ENCODE measurements at places on chromosomes 7 and 10.

- DNase-seq: no peak
These were observed 149.4 kb upstream of the PRR15 start for GRCh38 chr7:29414216-29414615.

- no peak for DNase-seq
These were observed 80.5 kb upstream of the TMEM106B start for GRCh38 chr7:12130609-12131008.

DNA sequence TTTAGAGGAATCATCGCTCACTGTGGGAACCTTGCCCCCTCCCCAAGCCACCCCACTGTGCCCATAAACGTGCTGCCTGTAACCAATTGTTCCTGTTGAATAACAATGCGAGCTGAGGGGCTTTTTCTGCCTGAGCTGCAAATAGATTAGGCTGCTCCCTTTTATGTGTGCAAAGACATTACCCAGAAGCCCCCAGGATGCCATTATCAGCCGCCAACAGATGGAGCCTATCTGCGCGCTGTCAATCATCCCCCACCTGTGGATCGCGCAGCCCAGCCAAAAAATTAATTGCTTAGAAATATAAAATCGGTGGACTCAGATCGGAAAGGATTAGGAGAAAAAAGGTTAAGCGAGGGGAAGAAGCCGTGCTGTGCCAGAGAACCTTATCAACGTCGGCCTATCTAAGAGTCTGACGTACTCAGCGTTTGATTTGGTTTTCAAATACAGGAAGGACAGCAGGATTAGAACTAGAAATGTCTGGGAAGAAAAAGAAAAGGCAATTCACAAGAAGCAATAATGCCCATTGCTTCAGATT, 167.3 kb upstream of the MYO3A start:
- no peak for DNase-seq

GRCh38 chr10:78178397-78178796, 144.7 kb downstream of the RPS24 start:
- no peak for DNase-seq

DNA sequence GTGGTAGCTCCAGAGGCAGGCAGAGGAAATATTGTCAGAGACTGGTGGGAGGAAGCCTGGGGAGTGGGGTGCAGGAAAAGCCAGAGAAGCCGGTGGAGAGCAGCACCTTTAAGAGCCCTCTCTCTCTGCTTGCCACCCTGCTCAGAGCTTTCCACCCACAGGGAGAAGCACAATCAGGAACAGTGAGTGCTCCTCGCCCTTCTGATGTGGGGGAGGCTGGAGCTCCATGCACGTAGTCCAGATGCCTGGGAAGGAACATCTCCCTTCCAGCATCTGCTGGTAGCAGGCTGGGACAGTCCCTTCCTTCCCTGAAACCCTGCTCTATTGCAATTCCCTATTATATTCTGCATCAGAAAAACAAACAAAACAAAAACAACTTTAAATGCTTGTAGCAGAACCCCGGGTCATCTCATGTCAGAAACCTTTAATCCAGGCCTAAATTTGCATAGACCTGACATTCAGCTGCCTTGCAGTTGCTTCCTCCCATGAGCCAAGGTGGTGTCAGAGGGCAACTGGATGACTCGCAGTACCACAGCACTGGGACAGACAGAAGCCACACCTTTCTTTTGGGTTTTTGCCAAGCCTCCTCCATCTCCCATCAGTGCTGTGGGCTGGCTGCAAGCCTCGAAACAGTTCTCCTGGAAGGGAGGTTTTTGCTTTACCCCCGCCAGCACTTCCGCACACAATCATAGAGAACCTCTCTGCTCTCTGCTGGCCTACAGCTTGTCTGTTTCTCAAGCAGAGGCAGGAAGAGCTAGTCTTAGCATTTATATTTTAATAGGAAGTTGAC, 13.1 kb downstream of the AVPI1 start:
- no peak for DNase-seq

DNA sequence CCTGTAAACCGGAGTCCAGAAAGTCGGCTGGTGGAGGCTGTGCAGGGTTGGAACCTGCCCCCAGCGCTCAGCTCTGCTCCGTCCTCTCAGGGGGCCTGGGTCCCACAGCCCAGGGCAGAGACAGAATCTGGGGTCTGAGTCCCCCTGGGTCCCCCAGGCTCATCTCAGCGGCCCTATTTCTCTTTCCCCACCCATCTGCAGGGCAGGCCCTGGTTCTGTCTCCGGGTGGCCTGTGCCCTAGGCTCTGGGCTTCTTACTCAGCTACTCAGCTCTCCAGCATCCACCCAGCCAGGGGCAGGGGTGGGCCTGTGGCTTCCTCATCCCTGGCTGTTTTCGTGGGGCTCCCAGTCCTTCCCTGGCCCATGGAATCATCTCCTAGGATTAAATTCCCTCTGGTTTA, 183.4 kb downstream of the ADARB2 start:
- no peak for DNase-seq

DNA sequence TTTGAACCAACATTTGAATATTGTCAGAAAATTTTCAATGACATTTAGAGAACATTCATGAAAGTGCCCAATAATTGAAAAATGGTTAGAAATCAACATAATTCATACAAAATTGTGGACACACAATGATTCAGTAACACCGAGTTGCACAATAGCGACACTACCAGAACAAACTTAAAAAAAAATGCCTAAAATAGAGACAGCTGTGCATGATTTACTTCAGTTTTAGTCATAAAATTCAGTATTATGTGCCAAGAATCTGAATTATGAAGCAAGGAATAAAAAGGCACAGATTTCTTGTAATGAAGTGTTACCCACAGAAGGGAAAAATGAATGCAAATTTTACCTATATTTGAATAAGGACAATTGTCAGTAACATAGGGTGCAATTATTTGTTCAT, 396.0 kb downstream of the SEMA3D start:
- no peak for DNase-seq

GRCh38 chr7:140650367-140650766, 9.8 kb upstream of the DENND2A start:
- no peak for DNase-seq

GRCh38 chr10:36725581-36726520, 399.5 kb upstream of the ANKRD30A start:
- no peak for DNase-seq

DNA sequence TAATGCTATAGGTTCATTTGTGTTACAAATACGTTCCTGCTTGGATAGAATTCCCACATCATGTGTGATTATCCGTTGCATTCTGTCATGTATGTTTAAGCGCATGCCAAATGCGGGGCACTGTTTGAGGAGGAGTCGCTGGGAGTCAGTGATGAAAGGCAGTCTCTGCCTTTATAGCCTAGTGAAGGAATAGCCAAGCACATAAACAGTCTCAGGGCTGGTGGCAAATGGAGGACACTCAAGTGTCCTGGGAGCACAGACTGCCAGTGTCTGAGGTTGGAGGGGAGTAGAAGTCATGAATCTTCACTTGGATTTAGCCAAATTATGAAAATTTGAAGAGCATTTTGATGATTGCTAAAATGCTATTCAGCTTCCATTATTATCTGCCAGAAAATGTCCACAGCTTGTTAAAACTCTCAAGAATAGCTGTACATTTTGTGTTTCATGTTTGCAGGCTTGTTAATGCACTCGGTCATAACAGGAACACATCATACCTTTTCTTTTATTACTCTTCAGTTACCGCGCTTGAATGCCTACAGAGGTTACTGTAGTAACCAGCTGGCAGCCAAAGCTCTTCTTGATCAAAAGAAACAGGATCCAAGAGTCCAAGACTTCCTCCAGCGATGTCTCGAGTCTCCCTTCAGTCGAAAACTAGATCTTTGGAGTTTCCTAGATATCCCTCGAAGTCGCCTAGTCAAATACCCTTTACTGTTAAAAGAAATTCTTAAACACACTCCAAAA, 41.6 kb downstream of the NET1 start:
- DNase-seq: no peak

DNA sequence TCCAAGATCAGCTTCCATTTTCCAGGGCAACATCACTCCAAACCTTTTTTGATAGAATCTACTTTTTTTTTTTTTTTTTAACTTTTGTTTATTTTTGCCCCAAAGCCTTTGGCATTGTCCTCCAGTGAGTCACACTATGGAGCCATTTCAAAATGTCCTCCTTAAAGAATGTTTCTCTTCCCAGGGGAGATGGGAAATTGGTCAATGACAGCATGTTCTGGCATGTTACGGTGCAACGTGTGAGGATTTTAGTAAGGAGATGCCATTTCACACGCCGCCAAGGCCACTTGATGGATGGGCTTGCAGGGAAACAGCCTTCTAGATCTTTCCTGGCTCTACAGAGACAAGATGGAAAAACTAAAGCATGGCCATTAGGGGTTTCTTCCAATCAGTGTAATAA, 30.7 kb upstream of the TRIL start:
- no peak for DNase-seq

- DNase-seq: no peak
These were observed 222.8 kb downstream of the PTN start for GRCh38 chr7:137120690-137121089.

GRCh38 chr7:28980451-28981160, 22.5 kb upstream of the TRIL start:
- no peak for DNase-seq

- peak; percentile 55 for DNase-seq
These were observed 729.9 kb downstream of the ZWINT start for GRCh38 chr10:55631071-55631654.

DNA sequence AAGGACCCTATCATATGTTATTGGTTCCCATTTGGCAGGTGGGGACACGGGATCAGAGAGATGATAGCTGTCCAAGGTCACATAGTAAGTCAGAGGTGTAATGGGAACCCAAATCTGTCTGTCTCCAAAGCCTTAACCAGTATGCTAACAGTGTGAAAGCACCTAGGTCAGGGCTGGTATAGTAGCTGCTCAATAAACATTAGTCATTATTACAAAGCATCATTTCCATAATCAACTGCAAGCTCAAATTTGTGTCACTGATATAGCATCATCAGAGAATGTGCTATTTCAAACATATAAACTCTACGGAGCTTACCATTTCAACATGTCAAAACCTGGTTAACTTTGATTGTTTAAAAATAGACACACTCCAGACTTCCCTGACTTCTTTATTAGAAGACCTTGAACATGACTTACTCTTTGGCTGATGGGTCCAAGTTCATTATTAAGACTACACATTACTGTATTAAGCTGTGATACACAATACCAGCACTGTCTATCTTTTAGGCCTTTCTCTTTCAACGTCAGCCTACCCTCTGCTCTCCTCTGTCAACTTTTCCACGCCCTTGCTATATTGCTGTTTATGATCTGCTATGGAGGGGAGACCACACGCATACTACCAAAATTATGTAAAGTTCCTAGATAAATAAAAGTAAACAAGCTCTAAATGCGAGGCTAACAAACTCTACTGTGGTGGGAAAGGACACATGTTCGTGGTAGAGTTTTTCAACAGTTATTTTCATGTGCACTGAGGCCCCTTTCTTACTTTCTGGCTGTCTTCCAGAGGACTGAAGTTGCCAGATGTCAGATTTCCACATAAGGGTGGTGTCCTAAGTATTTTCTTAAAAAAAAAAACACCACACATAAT, 33.6 kb downstream of the DNMBP start:
- no peak for DNase-seq

DNA sequence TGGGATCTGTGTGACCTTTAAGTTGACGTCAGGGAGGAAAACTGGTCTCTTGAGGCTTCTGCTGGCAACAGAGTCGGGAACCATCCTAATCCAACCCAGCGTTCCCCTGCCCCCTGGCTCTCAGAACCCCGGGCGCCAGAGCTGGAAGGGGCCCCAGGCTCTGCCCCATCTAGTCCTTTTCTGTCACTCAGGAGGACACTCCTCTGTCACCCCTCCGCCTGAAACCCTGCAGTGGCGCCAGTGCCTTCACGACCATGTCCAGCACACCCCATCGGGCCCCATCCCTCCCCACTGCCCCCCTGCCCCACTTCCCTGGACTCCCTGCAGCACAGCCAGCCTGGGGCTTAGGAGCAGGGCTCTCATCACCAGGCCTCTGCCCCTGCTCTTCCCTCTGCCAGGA, 39.1 kb downstream of the COL13A1 start:
- no peak for DNase-seq

- DNase-seq: no peak
These were observed 7.9 kb upstream of the H2BK1 start for GRCh38 chr7:151218170-151218569.

- DNase-seq: peak; percentile 30
These were observed 6.7 kb upstream of the GRID1 start for GRCh38 chr10:86373251-86373650.

DNA sequence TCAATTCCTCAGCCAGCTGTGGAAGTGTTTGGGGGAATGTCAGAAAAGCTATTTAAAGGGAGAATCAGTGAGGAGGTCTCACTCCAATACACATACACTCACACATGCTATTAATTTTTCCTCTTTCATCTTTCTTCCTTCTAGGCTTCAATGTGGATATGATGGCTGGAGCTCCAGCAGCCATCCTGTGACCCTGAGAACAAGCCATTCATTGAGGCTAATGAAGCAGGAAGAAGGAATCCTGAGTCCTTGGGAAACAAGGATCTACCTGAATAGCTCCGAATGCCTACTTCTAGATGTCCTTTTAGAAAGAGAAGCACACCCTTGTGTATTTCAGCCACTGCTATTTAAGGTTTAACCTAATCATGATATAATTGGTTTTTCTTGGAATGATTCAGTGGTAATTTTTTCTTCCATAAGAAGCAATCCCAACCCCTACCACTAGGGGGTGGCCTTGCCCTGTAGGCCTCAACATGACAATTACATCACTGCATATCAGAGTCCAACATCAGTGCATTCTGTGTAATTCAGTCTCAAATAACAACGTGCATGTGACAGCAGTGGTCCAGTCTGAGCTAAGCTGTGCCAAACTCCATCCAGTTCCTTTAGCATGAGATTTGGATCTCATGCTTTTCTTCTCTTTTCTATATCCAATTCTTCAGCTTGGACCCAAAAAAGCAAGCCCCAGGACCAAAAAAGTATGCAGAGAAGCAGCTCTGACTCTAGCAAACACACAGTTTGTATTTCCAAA, 85.3 kb upstream of the ANKRD1 start:
- DNase-seq: peak; percentile 69

DNA sequence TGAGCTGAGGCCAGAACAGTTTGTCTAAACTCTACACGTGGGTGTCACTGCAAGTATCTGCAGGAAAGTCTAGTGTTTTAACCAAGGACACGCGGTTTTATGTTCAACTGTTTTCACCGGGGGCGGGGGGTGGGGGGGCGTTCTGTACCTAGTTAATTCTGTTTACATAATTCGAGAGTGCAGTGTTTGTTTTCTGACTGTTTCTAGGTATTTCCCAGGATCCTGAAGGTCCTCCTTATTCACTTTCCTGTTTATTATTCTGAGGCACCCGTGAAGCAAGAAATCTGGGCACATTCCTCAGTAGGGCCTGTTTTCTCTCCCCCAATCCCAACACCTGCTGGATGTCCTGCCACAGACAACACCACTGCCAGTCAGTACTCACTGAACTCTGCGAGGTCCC, 7.6 kb downstream of the LOXL4 start:
- no peak for DNase-seq

DNA sequence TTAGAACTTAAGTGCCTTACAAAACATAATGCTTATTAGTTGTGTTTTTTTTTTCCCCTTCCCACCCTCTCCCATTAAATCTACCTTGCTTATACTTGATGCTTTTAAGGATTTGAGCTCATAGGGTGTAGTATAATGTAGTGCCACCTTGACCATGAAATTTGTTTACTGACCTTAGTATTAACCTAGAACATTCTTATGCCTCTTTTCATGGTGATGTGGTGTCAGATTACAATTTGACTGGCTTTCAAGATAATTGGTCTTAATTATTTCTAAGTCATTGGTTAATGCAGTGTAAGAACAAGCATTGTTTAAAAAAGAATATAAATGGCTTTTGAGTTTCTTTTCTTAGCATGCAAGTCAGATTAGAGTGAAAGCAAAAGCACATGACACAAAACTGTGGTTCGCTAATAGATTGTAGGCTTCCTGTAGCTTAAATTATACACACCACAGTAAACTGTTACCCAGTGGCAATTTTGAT, 61.8 kb downstream of the ADD3 start:
- DNase-seq: no peak

- DNase-seq: no peak
These were observed 81.9 kb upstream of the PRKG1 start for GRCh38 chr10:50992356-50992901.
